Amniotic stem cell (primary cell): ENCODE measurements at places on chromosomes 2 and 18.
A peak's percentile ranks its signal among the peaks of the same experiment; 100 is the strongest.

DNA sequence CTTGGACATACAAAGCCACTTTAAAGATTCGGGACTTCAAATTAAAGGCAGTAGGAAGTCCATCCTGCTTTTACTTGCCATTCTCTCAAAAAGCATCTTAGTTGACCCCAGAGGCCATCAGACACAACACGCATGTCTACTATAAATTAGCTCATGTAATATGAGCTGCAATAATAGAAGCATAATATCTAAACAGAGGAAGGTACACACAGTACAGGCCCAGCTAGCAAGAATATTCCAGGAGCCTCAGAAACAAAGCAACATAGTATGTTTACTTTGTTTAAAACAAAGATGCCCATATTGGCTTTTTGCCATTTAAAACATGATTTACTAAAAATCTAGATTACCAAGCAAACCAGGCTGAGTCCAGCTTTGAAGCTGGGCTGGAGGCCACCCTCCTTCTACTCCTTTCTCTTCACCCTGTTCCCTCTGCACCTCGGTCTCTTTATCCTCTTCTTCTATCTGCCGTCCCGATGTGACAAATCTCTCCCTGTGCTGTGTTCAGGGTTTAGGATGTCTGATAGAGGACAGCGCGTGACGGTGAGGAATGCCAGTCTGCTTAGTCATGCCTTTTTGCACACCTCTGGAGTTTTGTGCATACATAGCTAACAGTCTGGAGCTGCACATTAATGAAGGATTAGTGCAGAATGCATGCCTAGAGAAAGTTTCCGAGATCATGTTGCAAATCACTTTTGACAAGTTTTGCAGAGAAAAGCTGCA, 28.2 kb downstream of the DTNA start:
- no peak for DNase-seq

GRCh38 chr18:41719808-41720207, 235.2 kb upstream of the PIK3C3 start:
- no peak for DNase-seq

DNA sequence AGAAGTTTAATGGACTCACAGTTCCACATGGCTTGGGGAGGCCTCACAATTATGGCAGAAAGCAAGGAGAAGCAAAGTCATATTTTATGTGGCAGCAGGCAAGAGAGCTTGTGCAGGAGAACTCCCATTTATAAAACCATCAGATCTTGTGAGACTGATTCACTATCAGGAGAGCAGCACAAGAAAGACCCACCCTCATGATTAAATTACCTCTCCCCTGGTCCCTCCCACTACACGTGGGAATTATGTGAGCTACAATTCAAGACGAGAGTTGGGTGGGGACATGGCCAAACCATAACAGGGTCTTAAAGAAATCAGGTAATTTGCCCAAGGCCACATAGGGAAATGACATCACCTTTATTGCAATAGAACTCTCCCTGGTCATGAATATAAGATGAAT, 1073.3 kb upstream of the ACVR2A start:
- no peak for DNase-seq

GRCh38 chr2:165164201-165164600, 39.6 kb downstream of the SCN3A start:
- DNase-seq: no peak

DNA sequence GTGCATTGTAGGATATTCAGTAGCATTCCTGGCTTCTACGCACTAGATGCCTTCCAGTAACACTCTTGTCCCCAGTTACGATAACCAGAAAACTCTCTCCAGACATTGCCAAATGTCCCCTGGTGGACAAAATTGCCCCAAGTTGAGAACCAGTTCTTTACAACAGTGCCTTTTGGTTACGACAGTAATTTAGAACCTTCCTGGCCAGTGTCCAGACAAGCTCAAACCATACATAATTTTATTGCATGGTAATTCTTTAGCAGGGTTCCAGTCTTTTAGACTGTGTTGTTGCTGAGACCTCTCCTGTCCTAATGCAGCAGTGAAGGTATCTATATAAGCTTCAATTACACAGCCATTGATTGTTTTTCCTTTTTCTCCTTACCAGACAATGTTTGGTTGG, 20.2 kb downstream of the RNMT start:
- no peak for DNase-seq

- DNase-seq: no peak
These were observed 466.5 kb downstream of the METTL4 start for GRCh38 chr18:2104620-2105462.

- DNase-seq: peak; percentile 86
These were observed 20.1 kb upstream of the TTC39C start for GRCh38 chr18:23994361-23994902.

GRCh38 chr2:24261441-24261840, 86.6 kb downstream of the FAM228A start:
- DNase-seq: no peak

GRCh38 chr18:7896805-7897518, 329.8 kb downstream of the PTPRM start:
- no peak for DNase-seq

- DNase-seq: no peak
These were observed 1.9 kb upstream of the C1QL2 start for GRCh38 chr2:119160361-119160990.

DNA sequence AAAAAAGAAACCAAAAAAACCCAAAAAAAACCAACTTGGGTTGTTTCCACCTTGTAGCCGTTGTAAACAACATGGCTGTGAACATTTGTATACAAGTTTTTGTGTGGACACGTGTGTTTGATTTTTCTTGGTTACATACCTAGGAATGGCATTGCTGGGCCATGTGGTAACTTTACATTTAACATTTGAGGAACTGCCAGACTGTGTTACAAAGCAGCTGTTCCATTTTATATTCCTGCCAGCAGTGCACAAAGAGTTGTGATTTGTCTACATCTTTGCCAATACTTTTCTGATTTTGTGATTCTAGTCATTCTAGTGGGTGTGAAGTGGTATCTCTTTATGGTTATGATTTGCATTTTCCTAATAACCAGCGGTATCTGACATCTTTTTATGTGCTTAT, 22.5 kb downstream of the LPIN1 start:
- DNase-seq: no peak

GRCh38 chr2:17754773-17755425, 961 bp downstream of the GEN1 start:
- DNase-seq: no peak

DNA sequence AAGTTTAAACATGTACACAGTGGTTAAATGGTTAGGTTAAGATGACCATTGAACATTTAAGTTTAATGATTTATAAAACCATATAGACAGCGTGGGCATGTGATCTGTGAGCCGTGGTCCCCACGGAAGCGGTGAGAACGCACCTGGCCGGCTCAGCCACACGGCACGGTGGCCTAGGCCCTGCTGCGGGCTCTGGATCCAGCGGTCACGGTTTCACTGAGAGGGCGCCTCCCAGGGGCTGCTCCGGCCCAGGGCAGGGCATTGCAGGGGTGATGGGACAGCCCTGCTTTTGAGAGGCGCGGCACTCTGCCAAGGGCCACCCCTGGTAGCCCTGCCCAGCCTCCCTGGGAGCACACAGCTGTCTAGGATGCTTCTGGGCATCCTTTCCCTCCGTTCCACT, 124.9 kb downstream of the RGPD3 start:
- DNase-seq: no peak

DNA sequence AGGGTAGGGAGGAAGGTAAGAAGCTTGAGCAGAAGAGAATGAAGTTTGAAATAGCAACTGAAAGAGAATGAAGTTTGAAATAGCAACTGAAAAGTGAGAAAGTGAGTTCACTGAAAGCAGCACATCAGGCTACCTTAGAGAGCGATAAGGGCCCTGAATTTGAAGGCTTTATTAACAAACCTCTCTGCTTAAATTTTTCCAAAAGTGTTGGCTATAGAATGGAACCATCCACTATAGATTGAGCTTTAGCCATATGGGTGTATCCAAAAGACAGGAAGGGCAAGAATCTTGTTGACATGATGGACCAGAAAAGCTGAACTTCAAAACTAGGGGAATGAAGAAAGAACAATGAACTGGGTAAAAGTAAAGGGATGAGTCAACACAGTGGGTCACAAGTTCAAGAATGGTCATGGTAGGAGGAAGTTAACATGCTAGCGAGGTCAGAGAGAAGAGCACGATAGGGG, 122.5 kb downstream of the ASXL3 start:
- no peak for DNase-seq

DNA sequence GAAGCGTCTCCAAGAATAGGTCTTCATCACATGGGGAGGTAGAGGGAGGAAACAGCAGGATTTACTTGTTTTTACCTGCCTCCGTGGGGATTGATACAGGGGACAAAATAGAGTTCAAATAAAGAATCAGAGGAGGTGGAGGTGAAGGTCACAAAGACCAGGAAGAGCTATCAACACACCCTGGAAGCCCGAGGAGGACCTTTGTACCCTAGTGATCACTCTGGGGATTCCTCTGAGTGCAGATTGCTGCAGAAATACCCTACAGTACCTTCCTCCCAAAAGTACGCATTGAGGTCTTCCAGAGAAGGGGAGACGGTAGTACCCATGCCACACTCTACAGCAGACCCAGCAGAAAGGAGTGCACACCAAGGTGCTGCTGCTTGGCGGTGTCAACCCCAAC, 44.9 kb downstream of the OSR1 start:
- DNase-seq: no peak

DNA sequence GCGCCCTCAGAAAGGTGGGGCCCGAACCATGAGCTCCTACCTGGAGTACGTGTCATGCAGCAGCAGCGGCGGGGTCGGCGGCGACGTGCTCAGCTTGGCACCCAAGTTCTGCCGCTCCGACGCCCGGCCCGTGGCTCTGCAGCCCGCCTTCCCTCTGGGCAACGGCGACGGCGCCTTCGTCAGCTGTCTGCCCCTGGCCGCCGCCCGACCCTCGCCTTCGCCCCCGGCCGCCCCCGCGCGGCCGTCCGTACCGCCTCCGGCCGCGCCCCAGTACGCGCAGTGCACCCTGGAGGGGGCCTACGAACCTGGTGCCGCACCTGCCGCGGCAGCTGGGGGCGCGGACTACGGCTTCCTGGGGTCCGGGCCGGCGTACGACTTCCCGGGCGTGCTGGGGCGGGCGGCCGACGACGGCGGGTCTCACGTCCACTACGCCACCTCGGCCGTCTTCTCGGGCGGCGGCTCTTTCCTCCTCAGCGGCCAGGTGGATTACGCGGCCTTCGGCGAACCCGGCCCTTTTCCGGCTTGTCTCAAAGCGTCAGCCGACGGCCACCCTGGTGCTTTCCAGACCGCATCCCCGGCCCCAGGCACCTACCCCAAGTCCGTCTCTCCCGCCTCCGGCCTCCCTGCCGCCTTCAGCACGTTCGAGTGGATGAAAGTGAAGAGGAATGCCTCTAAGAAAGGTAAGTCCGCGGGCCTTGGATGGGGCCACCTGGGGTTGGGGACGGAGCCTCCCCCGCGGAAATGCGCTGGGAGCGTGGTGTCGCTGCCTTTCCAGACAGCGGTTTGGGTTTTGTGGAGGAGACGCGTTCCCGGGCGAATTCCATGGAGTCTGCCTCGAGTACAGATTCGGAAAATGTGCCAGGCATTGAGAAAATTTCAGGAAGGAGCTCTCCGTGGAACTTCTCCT, 559 bp downstream of the HOXD1 start:
- no peak for DNase-seq

DNA sequence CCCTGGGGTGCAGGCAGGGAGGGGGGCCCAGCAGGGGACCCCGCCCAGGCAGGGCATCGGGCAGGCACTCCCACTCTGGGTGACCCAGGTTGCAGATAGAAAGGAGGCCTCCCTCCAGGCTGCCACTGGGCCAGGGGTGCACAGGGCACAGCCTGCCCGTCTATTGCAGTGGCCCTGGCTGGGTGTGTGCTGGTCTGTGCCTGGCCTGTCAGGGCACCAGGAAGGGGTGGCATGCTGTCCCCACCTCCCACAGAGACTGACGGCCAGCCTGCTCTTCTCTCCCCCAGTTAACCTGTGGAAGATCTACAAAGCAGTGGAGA, 12.9 kb downstream of the ARID5A start:
- no peak for DNase-seq

DNA sequence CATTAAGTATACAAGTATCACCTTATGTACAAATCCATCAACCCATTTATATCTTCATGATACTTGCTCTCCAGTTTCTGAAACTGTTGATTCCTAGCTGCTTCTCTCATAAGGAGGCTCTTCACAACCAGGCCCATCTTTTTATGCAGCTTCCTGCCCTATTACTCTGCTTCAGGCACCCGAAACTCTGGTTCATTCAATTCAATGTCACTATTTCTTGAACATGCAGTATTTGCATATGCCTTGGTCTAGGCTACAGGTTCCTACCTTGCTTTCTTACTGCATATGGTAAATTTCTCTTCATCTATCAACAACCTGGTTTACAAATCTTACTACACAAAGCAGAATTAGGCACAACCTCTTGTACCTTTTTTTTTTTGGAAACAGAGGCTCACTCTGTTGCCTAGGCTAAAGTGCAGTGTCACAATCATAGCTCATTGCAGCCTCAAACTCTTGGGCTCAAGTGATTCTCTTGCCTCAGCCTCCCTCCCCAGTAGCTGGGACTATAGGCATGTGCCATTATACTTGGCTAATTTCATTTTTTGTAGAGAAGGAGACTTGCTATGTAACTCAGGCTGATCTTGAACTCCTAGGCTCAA, 2.7 kb upstream of the CDKL4 start:
- DNase-seq: no peak

GRCh38 chr2:103288696-103289095, 526.9 kb downstream of the TMEM182 start:
- DNase-seq: no peak

DNA sequence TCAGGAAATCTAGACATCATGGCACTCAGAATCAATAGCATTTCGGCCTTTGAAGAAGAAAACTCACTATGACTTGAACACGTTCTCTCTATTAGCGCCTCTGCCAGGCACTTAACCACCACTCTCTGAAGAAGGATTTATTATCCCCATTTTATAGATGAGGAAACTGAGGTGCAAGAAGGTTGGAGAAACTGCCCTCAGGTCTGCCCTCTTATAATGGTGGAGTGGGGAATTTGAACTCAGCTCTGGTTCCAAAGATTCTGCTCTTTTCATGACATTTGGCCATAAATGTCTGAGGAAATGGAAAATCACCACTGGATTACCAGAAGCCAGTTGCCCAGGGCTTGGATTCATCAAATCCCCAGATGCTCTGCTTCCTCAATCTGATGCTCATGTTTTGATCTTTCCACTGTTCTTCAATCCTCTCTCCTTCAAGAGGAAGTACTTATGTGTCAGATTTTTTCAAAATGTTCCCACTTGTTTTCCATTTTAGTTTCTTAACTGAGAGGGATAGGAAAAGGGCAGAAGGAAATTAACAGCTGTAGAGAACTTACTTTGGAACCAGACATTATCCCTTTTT, 68.1 kb downstream of the ANTXR1 start:
- no peak for DNase-seq

GRCh38 chr2:97708608-97709007, 4.8 kb upstream of the ZAP70 start:
- DNase-seq: no peak

- no peak for DNase-seq
These were observed 171.0 kb upstream of the HS6ST1 start for GRCh38 chr2:128489526-128490273.

GRCh38 chr18:76721207-76721996, 101.0 kb upstream of the ZNF236 start:
- DNase-seq: no peak
